ENCODE measurements at places on chromosomes 16 and 17.

DNA sequence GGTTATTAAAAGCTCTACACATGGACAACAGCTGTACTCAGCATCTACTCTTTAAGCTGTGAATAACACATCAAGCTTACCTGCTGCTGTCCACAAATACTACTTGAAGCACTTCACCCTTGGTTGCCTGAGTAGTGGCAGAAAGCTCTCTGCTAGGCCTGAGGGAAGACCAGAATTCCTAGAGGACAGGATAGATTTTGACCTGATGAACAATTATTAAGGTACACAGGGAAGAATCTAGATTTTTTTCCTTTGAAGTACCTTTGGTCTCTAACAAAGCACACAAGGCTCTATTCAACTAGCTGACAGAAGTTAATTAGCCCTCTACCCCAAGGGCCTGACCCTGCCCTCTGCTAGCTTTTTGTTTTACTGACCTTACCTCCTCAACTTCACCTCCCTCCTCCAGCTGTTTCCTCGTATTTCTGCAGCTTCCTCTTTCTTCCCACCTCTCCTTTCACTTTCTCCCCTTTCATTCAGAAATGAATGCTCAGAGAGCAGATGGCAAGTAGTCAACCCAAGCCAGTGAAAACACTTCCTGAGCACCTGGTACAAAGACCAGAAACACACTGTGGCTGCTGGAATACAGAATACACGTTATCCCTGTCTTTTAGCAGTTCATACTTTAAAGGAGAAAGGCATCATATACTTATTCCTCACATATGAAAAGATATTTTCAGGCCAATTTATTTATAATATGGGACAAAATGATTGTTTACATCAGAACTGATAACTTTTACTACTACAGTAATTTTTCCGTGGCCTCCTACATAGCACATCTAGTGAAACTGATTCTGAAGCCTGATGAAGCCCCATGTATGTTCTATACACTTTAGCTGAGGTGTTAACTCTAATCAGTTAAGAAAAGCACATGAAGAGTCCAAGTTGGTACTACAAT is 5.7 kb upstream of the VEZF1 start:
- no peak for DNase-seq

DNA sequence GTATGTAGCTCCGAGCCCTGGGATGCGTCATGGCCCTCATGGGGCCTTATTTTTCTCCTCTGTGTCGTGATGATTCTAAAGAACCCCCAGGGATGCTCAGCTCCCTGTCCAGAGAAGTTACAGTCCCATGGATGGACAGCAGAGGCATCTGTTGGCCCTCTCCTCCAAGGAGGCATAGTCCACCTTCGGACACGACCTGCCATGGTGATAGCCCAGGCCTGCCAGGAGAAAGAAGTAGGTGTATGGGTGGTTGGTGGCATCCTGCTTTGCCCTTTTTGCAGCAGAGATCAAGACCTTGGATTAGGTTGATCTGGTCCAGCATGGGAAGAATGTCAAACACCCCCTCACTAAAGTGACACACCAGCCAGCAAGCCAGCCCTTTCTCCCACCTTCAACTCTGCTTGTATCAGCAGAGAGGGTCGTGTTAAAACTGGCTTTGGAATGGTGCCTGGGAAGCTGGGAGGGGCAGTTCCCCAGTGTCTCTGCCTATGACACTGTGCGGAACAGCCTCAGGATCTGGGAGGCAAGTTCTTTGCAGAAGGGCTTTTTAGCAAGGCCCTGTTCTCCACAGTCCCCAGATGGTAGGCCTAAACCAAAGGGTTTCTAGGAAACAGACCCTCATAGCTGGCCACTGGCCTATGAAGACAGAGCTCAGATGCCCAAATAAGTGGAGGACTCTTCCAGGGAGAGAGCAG is 259.9 kb upstream of the RPL38 start:
- no peak for DNase-seq

DNA sequence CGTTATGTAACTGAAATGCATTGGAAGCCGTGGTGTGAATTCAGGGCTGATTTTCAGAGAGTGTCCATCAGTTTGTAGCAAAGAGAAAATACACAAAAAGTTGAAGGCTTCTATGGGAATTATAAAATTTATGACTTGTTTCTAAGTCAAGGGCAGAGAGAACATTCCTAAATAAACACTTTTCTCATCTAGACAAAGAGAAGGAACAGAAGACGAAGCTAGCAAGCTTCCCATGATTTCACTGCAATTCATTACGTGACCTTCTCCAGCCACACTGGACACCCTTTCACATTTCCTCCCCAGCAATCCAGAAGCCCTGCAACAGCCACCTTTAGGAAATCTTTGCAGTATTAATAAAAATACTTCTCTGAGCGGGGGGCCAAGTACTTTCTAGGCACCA is 67.8 kb downstream of the TMEM100 start:
- no peak for DNase-seq

- no peak for DNase-seq
Observed at GRCh38 chr17:49990921-49991320, 4.1 kb downstream of the DLX3 start.

- peak; percentile 81 for DNase-seq
Observed at GRCh38 chr16:57045694-57046381, 46.5 kb upstream of the CPNE2 start.

GRCh38 chr17:10177131-10177912 is 21.1 kb downstream of the GAS7 start:
- no peak for DNase-seq

GRCh38 chr17:81306898-81307510 is 11.9 kb upstream of the SLC38A10 start:
- no peak for DNase-seq

DNA sequence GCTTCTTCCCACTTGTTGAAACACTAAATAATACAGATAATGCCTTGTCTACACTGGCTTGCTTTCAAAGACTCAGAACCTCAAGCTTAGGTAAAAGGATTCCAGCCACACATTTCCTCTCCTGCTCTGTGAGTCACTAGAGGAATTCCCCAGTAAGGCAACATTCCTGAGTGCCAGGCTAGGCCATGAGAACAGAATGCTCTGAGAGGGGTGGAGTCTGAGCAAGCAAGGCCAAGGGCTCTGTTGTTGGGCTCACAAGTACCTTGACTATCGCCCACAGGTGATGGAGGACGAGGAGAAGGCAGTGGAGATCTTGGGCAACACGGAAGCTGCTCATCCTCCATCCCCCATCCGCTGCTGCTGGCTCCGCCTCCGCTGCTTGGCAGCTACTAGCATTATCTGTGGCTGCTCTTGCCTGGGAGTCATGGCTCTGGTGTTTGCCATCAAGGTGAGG is 6.7 kb upstream of the PHKG2 start:
- no peak for DNase-seq

GRCh38 chr16:12629271-12629670 is 174.4 kb downstream of the CPPED1 start:
- no peak for DNase-seq

- DNase-seq = no peak
Observed at GRCh38 chr17:64983708-64984107, 64.4 kb upstream of the LRRC37A3 start.

- DNase-seq = no peak
Observed at GRCh38 chr17:12917399-12917798, 100.4 kb downstream of the ELAC2 start.
